Stimulated activated CD4-positive, alpha-beta T cell treated with anti-CD3 and anti-CD28 coated beads, Interleukin-12 subunit alpha, Interleukin-12 subunit beta, amount 100 ng/mL, for 24 hours (primary cell): ENCODE measurements at places on chromosomes 7 and 10.

DNA sequence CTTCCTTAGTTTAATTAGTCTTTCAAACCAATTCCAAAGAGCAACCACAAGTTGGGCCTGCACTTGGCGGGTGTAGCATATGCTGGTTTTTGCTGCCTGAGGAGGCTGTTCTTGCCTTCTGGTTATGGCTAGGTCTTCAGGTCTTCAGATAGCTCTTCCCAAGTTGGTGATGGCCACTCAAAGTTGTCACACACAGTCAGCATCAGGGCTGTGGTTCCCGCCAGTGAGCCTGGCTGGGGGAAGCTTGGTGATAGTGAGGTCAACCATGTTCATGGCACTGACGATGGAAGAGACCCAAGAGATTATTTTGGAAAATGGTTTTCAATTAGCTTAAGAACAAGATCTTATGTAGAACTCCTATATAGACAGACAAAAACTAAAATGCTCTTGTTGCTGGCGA, 18.8 kb upstream of the HTR5A start:
- DNase-seq = no peak

DNA sequence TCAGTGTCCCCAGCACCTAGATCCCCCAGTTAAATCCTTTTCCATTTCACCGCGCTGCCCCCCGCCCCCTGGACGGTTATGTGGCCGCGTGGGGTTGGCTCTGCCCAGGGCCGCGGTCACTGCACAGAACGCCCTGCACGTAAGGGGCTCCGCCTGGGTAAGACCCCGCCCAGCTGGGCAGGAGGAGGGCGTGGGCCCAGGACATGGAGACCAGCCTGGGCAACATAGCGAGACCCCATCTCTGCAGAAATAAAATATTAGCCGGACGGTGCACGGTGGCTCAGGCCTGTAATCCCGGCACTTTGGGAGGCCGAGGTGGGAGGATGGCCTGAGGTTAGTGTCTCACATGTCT, 650 bp upstream of the ZFAND2A start:
- no peak for DNase-seq

- DNase-seq = peak; percentile 46
These were observed 1.2 kb upstream of the SGMS1 start for GRCh38 chr10:50624866-50625501.

- DNase-seq = no peak
These were observed 15.4 kb upstream of the FZD9 start for GRCh38 chr7:73418113-73418703.

GRCh38 chr7:105652359-105652993, 71.2 kb upstream of the EFCAB10 start:
- peak; percentile 64 for DNase-seq

DNA sequence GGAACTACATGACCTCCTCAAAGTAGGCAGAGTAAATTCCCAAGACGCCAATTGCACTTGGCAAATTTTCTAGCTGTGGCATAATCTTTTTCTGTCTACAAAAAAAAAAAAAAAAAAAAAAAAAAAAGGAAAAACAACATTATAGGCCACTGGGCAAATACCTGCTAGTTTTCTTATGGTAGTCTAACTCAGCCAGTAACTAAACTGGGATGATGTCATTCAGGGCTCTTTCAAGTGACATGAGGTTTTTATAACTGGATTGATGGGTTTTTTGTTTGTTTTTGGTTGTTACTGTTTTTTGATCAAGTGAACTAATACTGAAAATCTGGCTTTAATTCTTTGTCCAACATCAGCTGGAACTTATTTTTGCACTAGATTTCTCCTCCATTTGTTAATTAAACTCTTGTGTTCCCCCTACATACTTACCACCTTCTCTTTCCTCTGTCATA, 7.4 kb upstream of the VIM start:
- no peak for DNase-seq

GRCh38 chr10:117552156-117552631, 9.6 kb downstream of the EMX2 start:
- no peak for DNase-seq

GRCh38 chr7:106376026-106376799, 91.4 kb upstream of the NAMPT start:
- DNase-seq = no peak

- no peak for DNase-seq
These were observed 95.8 kb downstream of the CFAP58 start for GRCh38 chr10:104449391-104449790.

- no peak for DNase-seq
These were observed 162.9 kb upstream of the AOAH start for GRCh38 chr7:36887233-36887632.

DNA sequence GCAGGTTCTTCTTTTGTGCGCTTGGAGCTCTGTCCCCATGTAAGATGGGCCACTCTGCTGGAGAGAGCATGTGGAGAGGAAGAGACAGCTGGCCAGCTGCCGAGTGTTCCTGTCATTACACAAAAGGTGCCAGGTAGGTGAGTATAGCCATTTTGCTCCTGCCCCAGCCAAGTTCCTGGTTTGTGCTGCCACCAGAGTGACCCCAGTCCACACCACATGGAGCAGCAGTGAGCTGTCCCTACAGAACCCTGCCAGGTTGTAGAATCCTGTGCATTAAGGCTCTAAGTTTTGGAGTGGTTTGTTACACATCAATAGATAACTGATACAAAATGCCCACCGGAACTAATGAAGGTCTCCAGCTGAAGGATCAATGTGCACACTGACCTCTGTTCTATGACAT, 84.6 kb upstream of the GHITM start:
- no peak for DNase-seq

DNA sequence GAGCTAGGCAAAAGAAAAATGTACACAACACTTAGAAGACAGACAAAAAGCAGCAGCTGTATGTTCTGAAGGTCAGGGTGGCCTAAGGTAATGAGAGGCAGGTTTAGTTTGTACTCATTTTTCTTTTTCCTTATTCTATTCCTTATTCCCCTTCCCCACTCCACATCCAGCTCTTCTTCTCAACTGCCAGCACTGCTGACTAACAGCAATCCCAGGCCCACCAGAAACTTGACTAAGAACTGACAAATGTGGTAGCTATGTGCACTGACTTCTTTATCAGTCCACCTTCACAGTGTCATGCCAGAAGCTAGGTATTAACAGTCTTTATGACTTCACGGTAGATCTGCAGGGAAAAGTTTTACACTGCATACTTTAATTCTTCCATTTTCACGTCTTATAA, 6.1 kb downstream of the COPG2 start:
- no peak for DNase-seq

- no peak for DNase-seq
These were observed 128.0 kb downstream of the ELAPOR2 start for GRCh38 chr7:86931439-86931838.

- no peak for DNase-seq
These were observed 47.0 kb downstream of the PTN start for GRCh38 chr7:137296576-137296975.

DNA sequence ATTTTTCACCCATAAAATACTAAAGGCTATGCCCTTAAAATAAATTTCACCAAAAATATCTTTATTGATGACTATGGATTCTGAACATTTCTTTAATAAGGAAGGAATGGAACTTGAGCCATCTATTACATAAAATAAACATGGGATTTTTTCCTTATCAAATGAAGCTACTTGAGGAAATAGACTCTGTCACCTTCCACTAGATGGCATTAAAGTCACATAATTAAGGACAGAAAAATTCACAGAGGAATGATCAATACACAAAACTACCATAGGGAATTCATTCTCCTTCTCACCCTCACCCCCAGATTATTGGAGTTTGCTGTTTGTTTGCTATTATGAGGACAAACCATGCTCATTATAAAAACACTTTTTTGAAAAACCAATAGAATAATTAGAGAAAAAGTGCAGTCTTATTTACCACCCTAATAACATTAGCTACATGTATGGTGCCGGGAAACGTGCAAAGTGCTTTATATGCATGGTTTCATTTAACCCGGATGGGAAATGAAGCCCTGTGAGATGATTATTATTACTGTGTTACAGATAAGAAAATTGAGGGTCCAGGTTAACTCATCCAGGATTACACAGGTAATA, 21.1 kb upstream of the FOXI2 start:
- no peak for DNase-seq

GRCh38 chr7:76074972-76075370, 27.1 kb downstream of the MDH2 start:
- DNase-seq = no peak

DNA sequence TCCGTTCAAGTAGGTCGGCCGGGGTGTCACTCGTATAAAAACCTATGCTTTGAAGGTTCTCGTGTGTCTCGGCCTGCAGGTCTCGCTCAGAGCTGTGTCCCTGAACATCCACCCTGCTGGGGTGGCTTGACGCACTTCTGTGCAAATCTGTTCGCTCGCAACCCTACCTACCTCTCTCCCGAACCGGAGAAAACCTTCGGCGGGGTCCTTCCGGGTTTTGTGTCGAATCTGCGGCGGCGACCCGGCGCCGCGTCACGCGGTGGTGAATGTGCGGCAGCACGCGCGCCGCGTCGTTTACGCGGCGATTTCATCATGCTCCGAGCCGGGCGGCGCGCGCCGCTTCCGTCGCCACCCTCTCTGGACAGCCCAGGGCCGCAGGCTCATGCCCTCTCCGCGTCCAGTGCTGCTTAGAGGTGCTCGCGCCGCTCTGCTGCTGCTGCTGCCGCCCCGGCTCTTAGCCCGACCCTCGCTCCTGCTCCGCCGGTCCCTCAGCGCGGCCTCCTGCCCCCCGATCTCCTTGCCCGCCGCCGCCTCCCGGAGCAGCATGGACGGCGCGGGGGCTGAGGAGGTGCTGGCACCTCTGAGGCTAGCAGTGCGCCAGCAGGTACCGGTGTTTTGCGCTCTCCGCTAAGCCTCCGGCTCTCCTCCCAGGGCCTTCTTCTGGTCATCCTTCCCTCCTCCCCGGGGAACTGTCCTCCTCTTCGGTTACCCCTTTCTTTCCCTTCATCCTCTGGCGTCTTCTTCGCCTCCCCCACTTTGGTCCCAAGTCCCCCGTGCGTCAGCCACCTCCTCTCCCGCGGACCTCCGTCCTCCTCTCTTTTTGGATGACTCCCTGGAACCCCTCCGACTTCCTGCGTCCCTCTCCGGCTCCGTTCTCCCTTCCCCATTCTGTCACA, at the start of gene GARS1:
GARS1 (plus strand) TSS at position 339 of the 896 bp plus-strand sequence; CDS start at position 383, 44 bp downstream.
- DNase-seq = peak; percentile 82

- DNase-seq = no peak
These were observed 34.0 kb downstream of the LRMDA start for GRCh38 chr10:75465450-75465827.

GRCh38 chr10:101902820-101903145, 59.2 kb upstream of the KCNIP2 start:
- no peak for DNase-seq

DNA sequence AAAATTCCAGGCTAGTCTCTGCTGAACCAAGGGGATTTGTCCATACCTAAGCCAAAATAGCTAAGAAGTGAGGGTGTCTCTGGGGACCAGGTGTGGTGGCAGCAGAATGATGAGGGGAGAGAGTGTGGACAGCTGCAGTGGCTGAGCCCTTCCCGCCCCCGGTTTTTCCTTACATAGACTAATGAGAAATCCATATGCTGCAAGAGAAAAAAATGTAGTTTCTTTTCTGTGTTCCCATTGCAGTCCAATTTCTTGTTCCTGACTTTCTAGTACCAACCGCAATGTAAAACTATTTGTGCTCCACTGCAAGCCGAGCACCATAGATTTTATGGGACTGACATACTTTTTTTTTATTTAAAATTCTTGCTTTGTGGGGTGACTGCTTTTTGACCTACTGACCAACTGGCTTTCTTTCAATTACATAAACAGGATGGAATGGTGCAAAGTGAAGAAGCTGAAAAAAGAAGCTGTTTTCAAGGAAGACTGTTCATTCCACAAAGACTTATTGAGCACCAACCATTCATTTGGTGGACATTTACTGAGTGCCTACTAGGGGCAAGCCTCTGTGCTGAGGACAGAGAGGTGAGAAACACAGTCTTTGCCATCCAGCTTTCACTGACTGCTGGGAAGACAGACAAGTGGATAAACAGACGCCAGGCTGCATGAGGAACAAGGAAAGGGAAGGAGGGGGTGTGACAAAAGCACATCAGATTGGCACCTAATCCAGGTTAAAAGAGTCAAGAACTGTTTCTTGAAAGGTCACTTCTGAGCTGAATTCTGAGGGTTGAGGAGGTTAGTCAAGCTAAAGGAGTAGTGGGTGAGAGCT, 9.8 kb downstream of the CEP41 start:
- DNase-seq = no peak

DNA sequence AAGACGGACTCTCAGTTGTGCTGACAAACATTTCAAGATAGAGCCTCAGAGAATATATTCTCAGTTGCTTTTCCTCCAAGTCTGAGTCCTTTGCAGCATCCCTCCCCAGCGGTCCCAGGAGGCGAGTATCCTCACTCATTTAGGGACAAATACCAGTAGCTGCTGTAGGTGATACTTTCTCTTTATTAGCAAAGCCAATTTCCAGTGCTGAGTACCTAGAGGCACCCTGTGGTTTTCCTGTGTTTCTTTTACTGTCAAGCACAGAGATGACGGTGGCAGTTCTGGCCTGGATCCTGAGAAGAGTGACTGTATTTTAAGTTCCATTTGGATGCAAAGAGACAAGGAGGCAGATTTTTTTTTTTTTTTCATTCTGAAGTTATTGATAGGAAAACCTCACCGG, 1058.4 kb downstream of the SORCS3 start:
- DNase-seq = no peak

- no peak for DNase-seq
These were observed 516.8 kb upstream of the GALNT17 start for GRCh38 chr7:70615066-70615606.

GRCh38 chr7:42987648-42988214, 55.6 kb downstream of the MRPL32 start:
- DNase-seq = no peak

GRCh38 chr10:62810156-62810902, 5.8 kb downstream of the ADO start:
- no peak for DNase-seq

GRCh38 chr7:68914006-68914405, 684.3 kb upstream of the AUTS2 start:
- no peak for DNase-seq

GRCh38 chr10:97179731-97180362, 5.9 kb downstream of the SLIT1 start:
- no peak for DNase-seq

DNA sequence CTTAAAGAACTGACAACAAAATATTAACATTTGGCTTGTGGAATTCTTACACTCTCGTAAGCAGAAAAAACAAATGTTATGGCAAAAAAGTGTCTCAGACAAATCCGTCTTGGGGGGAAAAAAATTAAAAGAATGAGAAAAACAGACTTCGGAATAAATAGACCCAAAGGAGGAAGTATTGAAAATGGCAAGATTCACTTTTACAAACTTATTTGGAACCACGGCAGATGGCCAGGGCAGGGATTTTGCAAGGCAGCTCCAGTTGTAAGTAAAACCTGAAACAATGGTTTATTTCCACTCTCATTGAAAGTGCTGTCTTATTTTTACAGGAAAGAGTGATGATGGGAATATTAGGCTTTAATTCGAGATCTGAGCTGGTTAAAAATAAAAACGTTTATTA, 1.5 kb upstream of the ZNF438 start:
- no peak for DNase-seq

DNA sequence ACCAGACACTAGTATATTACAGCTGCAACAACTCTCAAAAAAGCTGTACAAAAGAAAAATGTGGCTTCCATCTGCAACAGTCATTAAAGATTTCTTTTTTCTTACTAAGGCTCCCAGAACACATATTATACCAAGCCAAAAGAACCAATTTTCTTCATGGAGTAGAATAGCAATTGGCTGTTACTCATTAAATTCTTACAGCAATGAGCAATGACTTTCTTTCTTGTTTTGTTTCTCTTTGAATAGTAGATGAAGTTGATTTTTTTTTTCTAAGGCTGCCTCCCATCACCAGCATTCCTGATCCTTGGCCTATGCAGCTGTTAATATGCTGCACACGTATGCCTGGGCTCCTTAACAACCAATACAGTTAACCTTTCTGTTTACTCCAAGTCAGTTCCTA, 36.6 kb upstream of the SPOCK2 start:
- no peak for DNase-seq

- no peak for DNase-seq
These were observed 218.7 kb downstream of the ABCA13 start for GRCh38 chr7:48389977-48390376.
